ENCODE measurements at places on chromosomes 12 and 14.

- DNase-seq: no peak
Observed at GRCh38 chr12:69935651-69936100, 110.6 kb downstream of the MYRFL start.

DNA sequence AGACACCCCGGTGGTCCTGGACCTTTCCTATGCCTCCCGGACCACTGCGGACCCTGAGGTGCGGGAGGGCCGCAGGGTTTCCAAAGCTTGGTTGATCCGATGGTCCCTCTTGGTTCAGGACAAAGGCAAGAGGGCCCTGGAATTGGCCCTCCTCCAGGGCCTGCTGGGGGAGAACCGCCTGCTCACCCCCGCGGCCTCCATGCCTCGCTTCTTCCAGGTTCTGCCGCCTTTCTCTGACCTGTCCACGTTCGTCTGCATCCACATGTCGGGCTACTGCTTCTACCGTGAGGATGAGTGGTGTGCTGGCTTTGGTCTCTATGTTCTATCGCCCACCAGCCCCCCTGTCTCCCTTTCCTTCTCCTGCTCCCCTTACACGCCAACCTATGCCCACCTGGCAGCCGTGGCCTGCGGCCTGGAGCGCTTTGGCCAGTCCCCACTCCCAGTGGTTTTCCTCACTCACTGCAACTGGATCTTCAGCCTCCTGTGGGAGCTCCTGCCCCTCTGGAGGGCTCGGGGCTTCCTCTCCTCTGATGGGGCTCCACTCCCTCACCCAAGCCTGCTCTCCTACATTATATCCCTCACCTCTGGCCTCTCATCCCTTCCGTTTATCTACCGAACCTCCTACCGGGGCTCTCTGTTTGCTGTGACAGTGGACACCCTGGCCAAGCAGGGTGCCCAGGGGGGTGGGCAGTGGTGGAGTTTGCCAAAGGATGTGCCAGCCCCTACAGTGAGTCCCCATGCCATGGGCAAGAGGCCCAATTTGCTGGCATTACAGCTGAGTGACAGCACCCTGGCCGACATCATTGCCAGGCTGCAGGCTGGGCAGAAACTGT, 13.8 kb downstream of the CBLN3 start:
- DNase-seq: no peak

- DNase-seq: no peak
Observed at GRCh38 chr12:67026487-67027246, 242.5 kb upstream of the CAND1 start.

- no peak for DNase-seq
Observed at GRCh38 chr12:51862947-51863346, 14.4 kb upstream of the FIGNL2 start.

GRCh38 chr12:95185854-95186253, 31.4 kb downstream of the FGD6 start:
- DNase-seq: no peak

DNA sequence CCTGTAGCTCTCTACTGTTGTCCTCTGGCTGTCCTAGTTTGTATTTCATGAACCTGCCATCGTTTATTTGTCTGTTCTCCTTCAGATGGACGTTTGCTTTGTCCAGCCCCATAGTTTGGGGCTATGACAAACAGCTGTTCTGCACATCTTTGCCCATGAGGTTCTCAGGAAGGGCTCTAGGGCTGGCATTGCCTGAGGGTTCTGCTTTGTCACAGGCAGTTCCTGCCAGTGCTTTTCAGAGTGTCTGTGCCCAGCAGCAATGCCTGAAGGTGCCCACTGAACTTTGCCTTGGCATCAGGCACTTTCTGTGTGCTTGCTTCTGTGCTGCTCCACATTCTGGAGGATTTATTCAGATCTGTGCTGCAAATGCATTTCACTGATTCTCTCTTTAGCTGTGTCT, 361.3 kb downstream of the TMEM121 start:
- DNase-seq: no peak
